ENCODE measurements at places on chromosomes 12 and 14.

GRCh38 chr14:34684578-34684977 is 29.8 kb downstream of the CFL2 start:
- DNase-seq: no peak

GRCh38 chr14:24456980-24457379 is 14.4 kb upstream of the SDR39U1 start:
- DNase-seq: no peak

GRCh38 chr14:94051115-94051514 is 25.0 kb downstream of the OTUB2 start:
- no peak for DNase-seq

DNA sequence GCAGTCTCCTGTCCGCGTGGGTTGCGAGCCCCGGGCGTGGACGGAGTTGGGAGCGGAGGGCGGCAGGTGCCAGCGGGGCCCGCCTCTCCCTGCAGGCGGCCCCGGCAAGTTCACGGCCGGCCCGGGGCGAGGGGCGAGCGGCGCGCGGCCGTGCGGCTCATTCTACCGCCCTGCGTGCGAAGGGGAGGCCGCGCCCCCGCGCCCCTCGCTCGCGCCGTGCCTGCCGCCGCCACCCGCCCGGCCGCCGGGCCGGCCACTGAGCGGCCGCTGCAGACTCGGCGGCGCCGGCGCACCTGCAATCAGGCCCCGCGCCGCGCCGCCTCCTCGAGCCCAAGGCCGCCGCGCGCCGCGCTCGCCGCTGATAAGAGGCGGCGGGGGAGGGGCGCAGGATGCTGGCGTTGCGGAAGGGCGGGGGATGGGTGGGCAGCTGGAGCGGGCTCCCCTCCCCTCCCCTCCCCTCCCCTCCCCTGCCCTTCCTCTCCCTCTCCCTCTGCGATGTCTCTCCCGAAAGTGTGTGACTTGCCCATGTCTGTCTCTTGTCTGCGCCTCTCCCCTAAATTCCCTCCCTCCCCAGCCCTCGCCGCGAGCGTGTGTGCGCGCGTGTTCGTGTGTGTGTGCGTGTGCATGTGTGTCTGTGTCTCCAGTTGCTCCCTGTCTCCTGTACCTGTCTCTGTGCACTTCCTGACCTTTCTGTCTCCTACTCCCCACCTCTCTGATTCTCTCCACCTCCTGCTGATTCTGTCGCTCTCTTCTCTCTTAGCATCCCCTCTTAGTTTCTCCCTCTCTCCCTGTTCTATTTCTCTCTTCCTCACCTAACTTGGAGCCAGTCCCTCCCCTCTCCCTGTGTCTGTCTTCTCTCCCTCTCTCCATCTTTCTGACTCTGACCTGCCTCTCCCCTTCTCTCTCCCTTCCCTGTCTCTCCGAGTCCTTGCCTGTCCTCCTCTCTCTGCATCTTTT is 768.1 kb upstream of the TBX3 start:
- DNase-seq: no peak

- peak; percentile 49 for DNase-seq
Measured at GRCh38 chr12:122836027-122836921, 1.0 kb downstream of the HIP1R start.

GRCh38 chr14:50631408-50631821 is 36.7 kb downstream of the SAV1 start:
- no peak for DNase-seq

DNA sequence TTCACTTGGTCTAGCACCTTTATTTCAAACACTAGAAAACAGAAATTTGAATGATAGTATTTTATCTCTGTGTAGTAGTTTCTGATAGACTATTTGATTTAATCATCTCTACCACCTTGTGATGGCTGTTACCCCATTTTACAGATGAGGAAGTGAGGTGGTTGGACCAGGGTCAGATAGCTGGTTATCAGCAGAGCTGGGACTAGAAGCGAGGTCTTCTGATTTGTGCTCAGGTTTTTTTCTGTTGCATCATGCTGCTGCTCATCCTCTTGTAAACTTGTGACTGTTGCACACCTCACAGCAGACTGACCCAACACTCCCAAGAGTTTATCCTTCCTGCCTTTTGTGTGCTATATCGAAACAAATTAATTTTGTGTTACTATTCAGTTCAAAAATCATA is 10.1 kb upstream of the MANSC4 start:
- no peak for DNase-seq

Data from 8988T (cell line).